Stimulated activated CD8-positive, alpha-beta memory T cell treated with anti-CD3 and anti-CD28 coated beads, Interleukin-7, amount 100 ng/mL, for 1 hour (primary cell): ENCODE measurements at places on chromosomes 7 and 10.

- no peak for DNase-seq
Observed at GRCh38 chr7:117088623-117089194, 135.4 kb downstream of the ST7 start.

GRCh38 chr7:76211216-76211615 lies 9.5 kb downstream of the SRRM3 start:
- DNase-seq: no peak

DNA sequence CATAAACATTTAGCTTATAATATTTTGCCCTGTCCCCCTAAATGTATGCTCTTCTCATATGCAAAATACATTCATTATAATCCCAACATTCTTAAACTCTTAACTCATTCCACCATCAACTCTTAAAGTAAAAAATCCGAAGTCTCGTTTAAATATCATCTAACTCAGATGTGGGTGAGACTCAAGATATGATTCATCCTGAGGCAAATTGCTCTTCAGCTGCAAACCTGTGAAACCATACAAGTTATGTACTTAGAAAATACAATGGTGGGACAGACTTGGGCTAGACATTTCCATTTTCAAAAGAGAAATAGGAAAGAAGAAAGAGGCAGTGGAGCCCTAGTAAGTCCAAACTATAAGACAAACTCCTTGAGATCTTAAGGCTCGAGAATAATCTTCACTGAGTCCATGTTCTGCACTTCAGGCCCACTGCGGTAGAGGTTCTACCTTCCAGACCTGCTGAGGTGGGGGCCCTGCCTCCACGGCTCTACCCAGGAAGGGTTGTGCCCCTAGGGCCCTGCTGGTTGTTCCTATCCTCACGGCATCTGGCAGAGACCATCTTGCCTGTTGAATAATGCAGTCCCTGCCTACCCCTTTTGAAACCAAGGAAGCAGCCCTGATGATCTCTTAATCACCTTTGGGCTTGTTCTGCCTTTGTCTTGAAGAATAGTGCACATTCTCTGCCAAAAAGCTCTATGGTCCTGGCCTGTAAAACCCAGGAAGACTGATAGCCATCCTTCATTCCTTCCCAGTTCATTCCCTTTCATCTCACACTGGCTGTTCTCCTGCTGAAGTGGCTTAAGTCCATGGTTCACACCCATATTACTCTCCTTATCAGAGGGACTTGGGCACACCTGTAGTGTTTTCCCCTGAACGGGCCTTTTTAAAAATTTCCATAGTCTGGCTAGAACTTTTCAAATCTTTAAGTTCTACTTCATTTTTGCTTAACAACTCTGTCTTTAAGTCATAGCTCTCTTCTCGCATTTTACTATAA lies 37.3 kb downstream of the INPP5F start:
- no peak for DNase-seq

- no peak for DNase-seq
Observed at GRCh38 chr7:45967591-45968157, 46.6 kb upstream of the IGFBP3 start.

DNA sequence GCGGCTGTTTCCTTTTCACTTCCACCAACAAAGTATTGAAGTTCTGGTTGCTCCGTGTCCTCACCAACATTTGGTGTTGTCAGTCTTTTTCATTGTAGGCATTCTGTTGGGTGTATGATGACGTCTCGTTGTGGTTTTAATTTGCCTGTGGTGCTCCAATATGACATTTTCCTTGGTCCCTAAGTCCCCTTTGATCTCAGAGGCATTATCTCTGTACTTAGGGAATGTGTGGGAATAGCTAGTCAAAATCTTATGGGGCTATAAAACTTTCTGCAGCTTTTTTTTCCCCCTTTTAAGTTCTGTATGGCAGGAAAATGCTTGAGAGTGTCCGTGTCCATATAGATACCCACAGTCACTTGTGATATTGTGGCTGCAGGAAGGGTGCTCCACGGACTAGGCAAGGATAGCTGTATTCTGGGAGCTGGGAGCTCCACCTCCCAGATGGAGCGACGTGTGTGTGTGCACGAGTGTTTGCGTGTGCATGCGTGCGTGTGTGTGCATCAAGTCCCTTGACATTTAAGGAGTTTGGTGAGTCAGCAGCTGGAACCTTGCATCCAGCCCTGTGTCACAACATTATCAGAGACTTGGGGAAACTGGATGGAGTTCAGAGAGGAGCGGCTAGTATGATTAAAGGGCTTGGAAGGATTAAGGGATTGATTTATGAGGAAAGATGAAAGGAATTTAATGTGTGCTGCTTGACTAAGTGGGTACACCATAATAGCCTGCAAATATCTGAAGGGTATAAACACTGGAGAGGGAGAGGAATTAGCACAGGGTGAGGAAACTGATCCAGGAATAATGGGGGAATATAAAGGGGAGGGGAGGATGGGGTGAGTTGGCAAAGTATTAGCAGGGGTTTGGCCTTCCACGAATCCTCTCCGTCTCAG lies 66.8 kb downstream of the LRMDA start:
- DNase-seq: no peak

GRCh38 chr7:38283107-38283506 lies 9.7 kb upstream of the TARP start:
- no peak for DNase-seq

GRCh38 chr7:30479202-30480120 lies 877 bp upstream of the NOD1 start:
- DNase-seq: no peak

GRCh38 chr10:100637785-100638184 lies 102.0 kb downstream of the HIF1AN start:
- DNase-seq: no peak

DNA sequence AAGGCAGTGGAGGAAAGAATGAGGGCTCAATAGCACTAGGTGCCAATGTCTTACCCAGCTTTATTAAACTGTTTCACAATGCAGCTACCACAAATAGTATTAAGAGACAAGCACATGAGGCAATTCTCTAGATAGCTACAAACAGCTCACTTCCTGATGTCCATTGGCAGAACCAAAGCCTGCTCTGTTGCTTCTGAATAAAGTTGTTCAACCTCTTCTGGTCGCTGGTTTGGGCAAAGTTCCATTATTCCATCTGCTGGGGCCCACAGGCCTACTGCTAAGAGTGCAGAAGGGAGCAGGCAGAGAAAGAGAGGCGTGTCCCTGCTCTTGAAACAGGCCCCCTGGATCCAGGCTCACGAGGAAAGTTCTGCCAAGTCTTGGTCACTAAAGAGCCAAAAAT lies 173.9 kb downstream of the ZNF438 start:
- DNase-seq: no peak

DNA sequence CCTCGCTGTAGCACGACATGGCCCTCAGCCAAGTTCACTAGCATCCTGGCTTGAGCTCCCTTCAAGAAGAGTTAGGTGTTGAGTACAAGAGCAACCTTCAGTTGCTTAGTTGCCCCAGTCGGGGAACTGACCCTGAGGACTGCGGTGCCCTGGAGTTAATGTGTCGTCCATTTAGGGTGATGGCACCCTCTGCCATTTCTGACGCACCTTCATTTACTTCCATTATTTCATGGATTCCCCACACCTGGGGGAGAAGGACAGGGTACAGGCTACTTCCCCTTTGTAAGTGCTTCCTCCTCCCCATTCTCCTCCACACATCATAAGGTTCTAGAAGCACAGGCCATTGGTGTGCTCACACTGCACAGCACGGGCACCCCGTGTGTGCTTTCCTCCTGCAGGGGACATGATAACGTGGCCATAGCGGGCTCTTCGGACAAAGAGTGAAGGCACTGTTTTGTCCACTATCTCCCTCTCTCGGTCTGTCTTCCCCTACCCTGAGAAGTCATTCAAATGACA lies 1.8 kb downstream of the ALOX5 start:
- DNase-seq: no peak

DNA sequence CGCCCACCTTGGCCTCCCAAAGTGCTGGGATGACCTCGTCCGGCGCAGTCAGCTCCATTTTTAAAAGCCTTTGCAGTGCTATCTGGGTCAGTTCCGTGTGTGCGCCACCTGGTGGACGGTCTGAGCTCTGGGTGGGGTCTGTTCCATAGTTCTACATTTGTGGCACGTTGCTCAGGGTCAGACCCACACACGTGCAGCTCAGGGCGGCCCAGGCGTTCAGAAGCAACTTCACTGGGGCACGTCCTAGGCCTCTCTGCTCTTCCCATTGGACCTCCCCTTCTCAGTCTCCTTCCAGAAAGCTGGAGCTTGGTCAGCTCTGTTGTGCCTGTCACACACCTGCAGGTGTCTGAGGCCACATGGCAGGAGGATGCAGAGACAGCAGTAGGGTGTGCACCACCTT lies 137.9 kb downstream of the DNAJB6 start:
- DNase-seq: no peak

- peak; percentile 13 for DNase-seq
Observed at GRCh38 chr10:6473430-6473829, 106.6 kb downstream of the PRKCQ start.

- no peak for DNase-seq
Observed at GRCh38 chr10:107033799-107034422, 130.6 kb downstream of the SORCS1 start.

- DNase-seq: no peak
Observed at GRCh38 chr10:106894692-106895091, 269.8 kb downstream of the SORCS1 start.

DNA sequence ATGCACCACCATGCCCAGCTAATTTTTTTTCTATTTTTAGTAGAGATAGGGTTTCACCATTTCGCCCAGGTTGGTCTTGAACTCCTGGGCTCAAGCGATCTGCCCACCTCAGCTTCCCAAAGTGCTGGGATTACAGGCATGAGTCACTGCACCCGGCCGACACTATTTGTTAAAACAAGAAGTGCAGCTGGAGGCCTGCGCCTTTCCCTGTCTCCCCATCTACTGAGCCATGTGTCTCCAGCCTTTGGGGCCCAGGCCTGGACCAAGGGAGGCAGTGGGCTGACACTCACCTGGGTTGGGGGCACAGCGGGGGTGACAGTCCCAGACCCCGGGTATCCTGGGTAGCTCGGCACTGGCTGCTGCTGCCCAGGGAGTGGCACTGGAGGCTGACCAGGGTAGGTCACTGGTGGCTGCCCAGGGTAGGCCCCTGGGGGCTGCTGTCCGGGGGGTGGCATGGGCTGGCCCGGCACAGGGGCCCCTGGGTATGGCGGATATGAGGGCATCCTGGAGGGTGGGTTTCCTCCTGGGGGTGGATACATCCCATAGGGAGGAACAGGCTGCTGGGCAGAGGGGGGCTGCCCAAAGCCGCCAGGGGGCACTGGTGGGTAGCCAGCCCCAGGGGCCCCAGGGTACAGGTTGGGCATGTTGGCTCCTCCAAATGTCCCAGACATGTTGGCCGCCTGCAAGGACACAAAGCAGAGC lies 36.3 kb downstream of the PLAC9 start:
- no peak for DNase-seq

GRCh38 chr10:91444211-91445182 lies 34.4 kb downstream of the HECTD2 start:
- DNase-seq: no peak

- no peak for DNase-seq
Observed at GRCh38 chr10:28127881-28128280, 129.0 kb upstream of the ODAD2 start.

DNA sequence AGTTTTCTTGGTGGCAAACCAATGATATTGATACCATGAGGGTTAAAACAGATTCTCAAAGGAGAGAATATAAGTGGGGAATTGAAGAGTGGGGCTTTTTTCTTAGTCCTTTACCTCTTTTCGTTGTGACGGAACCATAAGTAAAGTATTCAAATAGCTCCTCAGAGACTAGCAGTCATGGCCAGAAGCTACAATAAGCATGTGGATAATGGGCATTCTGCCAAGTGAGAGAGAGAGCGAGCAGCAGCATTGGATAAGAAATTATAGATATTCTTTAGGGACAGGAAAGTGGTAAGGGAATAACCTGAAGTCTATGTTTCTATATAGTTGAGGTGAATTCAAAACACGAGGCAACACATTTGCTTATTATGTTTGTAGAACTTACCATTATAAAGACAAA lies 235.1 kb downstream of the SEMA3E start:
- DNase-seq: no peak

DNA sequence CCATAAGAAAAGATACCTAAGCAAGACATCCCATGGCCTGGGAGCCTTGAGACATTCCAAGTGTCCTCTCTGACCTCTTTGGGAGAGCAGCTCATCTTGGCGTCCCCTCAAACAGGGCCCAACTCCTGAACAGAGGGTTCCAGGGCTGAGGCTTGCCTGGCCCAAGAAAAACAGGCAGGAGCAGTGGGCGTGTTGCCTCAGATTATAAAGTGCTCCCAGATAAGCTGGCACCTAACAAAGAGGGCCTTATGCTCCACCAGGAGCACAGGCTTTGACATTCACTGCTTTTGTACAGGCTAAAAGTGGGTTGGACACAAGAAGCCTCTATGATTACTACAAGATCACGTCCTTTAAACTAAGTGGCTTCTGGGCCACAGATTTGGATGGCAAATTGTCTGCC lies 193.1 kb downstream of the FGFR2 start:
- no peak for DNase-seq

DNA sequence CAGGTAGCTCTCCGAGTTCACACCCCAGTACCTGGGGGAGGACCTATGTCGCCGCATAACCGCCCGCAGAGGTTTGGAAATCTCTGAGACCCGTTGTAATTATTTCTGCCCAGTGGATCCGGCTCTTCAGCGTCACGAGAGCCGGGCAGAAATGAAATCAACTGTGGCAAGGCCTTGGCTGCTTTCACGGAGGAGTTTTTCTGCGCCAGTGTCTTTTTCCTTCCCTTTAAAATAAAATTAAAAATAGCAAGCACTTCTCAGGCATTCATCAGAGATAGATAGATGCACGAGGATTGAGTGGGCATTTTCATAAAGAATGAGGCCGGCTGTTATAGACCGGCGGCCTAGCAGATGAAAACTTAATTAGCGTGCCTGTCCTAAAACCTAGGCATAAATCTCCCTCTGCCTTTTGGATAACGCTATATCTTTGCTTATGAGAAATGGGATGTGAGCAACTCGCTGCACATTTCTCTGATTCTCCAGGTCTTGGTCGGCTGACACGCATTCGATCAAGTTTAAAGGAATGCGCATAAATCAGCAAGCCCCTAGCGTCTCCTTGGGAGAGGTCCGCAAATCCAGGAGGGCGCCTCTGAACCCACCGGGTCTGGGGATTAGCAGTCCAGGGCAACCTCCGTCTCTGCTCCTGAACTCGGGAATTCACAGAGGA lies 6.4 kb downstream of the HOXA13 start:
- DNase-seq: no peak

DNA sequence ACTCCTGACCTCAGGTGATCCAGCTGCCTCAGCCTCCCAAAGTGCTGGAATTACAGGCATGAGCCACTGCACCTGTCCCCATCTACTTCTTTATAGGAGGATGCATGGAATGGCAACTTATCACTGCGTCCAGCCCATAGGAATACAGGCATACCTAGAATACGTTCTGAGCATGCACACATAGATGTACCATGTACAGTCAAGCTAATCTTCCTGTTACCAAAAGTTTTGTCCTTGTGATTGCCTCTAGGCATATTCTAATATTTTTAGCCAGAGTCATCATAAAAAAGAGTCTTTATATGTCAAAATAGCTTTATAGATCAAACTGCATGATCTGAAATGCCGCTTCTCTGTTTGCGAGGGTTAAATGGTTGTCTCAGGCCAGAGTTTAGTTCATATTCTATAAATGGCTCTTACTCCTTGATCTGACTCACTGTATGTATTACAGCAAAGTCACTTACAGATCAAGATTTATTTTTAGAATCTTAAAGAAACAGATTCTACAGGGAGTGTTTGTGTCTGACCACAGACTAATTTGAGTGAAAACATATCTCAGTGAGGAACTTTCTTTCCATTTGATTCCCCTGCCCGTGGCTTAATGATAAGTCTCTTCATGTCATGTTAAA lies 210.9 kb downstream of the CREB5 start:
- DNase-seq: no peak
